ENCODE measurements at places on chromosomes 16 and 17. TPM values are rescaled to one million over a fixed set of nuclear protein-coding genes. Genes with fewer than 3 reads are reported as not detected.

The KCNJ18 gene
- not detected for polyA plus RNA-seq

The FAM20A gene
- 11.5 TPM for polyA plus RNA-seq

The ABCC6 gene
- polyA plus RNA-seq = 12.6 TPM

The CTRB2 gene
- 0.76 TPM for polyA plus RNA-seq

The MLKL gene
- not detected for polyA plus RNA-seq

GRCh38 chr17:43720311-43721060, 38.1 kb downstream of the SOST start:
- no peak overlapping the region for H3K27ac ChIP-seq
- H3K4me1 ChIP-seq = peaks cover 9% of the 10 kb centered on the region
- H3K27me3 ChIP-seq = no peaks in the 10 kb centered on the region

DNA sequence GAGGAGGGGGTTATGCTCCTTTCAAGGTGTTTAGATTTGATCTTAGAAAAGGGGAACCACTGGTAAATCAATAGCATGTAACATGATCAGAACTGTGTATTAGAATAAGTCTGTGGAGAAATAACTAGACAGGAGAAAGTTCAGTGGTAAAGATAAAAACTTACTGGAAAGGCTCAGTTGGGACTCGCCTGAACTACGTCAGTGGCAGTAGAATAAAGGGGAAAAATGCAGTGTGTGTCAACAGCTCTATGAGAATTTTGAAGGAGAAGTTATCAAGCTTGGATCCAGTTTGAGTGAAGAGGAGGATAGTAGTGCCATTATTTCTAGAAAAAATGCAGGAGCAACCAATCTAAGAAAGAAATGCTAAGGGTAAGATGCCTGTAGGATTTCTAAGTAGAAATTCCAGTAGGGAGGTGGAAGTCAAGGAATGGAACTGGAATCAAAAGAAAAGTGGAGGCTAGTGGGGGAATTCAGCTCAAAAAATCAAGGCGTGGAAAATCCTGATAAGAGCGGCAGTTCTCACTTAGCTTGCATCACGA, 48.2 kb downstream of the USP31 start:
- peaks cover 4% of the 10 kb centered on the region for H3K36me3 ChIP-seq
- no peaks in the 10 kb centered on the region for H3K4me1 ChIP-seq
- H3K27ac ChIP-seq = no peak overlapping the region
- no peak for DNase-seq

- peaks cover 19% of the 10 kb centered on the region for H3K27me3 ChIP-seq
- H3K4me3 ChIP-seq = no peak overlapping the region
- no peak overlapping the region for H3K27ac ChIP-seq
- H3K36me3 ChIP-seq = no peaks in the 10 kb centered on the region
- H3K4me1 ChIP-seq = peaks cover 3% of the 10 kb centered on the region
- DNase-seq = no peak
Observed at GRCh38 chr17:33803199-33803685, 451.8 kb upstream of the CCL2 start.

- no peak for DNase-seq
- H3K36me3 ChIP-seq = no peaks in the 10 kb centered on the region
- H3K4me3 ChIP-seq = no peak overlapping the region
- no peak overlapping the region for H3K27ac ChIP-seq
- H3K4me1 ChIP-seq = no peaks in the 10 kb centered on the region
Observed at GRCh38 chr16:61797296-61797795, 238.9 kb downstream of the CDH8 start.

- no peaks in the 10 kb centered on the region for H3K36me3 ChIP-seq
- H3K4me3 ChIP-seq = no peak overlapping the region
- H3K27ac ChIP-seq = no peak overlapping the region
- peak; percentile 89 for DNase-seq
Observed at GRCh38 chr17:11948789-11949188, 48.5 kb downstream of the ZNF18 start.

DNA sequence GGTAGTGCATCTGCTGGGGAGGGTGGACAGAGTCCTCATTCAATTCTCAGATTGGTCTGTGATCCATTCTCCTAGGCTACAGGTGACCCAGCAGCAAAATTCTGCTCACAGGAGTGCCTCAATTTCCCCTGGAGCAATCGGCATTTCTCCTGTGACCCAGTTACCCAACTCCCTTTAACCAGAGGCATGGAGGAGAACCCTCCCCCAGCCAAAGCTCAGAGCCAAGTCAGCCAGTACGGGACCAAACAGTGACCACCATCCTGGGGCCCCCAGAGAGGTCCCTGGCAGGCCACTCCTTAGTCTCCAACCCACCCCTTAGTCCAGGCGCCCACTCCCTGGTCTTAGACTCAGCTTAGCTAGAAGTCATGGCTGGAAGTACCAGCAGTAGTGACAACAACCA, 75.6 kb downstream of the DYNLRB2 start:
- no peak for DNase-seq
- H3K4me1 ChIP-seq = no peaks in the 10 kb centered on the region
- no peak overlapping the region for H3K27ac ChIP-seq
- no peaks in the 10 kb centered on the region for H3K27me3 ChIP-seq
- H3K36me3 ChIP-seq = no peaks in the 10 kb centered on the region

DNA sequence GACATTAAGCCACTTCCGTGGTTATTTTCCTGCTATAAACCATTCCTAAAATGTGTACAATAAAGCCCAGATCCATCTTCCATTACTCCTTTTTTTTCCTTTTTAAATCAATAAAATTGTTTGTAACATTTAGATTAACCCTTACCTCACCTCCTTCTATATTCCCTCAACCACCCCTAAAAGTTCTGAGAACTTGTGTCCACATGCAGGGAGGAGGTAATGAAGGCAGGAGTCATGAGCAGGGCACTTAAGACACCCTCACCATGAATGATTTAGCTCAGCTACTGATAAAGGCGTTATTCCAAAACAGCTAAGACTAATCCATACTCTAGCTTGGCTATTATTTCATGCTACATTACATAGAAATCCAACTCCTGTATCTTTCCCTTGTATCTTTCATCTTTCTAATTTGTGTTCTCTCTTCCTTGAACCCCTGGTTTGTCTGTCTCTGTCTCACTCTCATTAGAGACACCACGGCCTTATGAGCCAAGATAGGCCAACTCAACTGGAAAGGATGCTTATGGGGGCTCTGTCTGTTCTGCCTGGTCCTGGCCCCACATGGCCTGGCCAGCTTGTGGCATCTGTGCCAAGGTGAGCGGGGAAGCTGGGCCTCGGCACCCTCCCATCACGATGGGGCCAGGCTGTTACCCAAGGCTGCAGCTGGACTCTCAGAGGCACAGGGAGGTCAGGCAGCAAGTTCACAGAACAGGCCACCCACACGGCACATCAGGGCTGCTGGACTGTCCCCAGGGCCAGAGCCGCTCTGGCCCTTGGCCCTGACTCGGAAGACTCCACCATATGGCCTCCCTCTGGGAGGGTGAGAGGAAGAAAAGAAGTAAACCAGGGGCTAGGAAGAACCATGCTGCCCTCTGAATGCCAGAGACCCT, 294.4 kb downstream of the SOX9 start:
- no peaks in the 10 kb centered on the region for H3K4me1 ChIP-seq
- no peaks in the 10 kb centered on the region for H3K27me3 ChIP-seq
- H3K27ac ChIP-seq = no peak overlapping the region
- no peak overlapping the region for H3K4me3 ChIP-seq
- no peak for DNase-seq

GRCh38 chr16:80997964-80998620, 8.6 kb downstream of the CMC2 start:
- no peak overlapping the region for H3K27ac ChIP-seq
- H3K36me3 ChIP-seq = no peaks in the 10 kb centered on the region
- no peak for DNase-seq
- no peak overlapping the region for H3K4me3 ChIP-seq

DNA sequence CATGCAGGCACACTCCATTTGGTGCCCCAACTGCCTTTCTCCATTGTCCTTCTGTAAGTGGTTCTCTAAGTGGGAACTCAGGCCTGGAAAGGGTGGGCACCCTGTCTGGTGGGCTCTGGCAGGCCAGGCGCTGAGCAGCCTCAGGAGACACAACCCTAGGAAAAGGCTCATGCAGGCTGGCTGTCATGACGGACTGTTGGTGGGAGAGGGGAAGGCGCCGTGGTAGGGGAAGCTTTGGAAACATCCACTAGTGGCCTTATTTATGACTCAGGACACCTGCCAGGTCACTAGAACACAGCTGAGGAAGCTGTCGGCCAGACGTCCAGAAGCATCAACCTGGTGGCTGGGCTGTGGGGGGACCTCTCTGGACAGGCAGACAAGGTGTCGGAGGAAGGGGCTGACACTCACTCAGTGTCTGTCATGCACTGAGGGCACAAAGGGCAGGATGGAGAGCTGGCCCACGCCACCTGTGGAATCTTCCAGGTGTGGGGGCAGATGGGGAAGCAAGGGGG, 216.0 kb downstream of the SEC14L1 start:
- no peak overlapping the region for H3K27ac ChIP-seq
- no peaks in the 10 kb centered on the region for H3K27me3 ChIP-seq
- no peaks in the 10 kb centered on the region for H3K36me3 ChIP-seq
- DNase-seq = peak; percentile 25

DNA sequence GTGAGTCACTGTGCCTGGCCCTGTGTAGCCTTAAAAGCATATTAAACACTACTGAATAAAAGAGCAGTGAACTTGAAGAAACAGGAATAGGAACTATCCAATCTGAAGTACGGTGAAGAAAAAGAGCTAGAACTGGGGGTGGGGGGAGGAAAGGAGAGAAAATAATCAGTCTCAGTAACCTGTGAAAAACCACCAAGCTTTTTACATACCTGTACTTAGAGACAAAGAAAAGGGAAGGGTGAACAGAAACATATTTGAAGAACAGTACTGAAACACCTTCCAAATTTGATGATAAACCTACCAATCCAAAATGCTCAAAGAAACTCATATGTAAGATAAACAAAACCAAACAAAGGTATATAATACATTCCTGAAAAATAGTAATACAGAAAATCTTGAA, 77.5 kb downstream of the USP32 start:
- H3K36me3 ChIP-seq = no peaks in the 10 kb centered on the region
- H3K27me3 ChIP-seq = no peaks in the 10 kb centered on the region
- no peaks in the 10 kb centered on the region for H3K4me1 ChIP-seq
- no peak for DNase-seq
- no peak overlapping the region for H3K27ac ChIP-seq

DNA sequence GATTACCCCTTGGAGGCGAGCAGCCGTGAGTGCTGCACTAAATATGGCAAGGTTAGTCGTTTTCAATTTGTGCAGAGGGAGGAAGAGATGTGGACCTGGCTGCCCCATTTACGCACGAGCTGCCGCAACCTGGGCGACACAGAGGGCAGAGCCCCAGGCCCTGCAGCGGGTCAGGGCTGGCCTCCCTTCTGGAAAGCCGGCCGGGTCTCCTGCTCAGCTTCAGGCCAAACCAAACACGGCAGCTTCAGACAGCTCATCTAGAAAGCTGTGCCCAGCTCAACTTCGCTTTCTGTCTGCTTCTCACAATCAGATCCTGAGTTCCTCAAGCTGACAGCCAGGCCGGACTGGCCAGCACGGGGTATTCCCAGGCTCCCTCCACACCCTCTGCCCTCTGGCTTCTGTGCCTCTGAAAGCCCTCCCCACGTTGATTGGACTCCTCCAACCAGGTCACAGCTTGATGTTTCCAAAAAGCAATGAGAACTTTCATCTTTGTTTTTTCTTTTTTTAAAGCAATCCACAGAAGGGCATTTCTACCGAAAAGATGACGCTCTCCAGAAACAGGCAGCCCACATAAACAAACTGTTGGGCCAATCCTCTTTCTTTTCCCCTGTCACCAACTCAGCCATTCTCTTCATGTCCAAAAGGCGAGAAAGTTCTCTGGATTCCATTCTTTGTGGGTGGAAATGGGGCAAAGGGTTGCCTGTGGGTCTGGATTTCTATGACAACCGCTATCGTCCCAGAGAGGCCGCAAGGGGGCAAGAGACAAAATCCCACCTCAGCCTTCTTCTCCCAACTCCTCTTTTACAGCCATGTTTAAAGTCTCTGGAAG, 189.0 kb downstream of the ZFHX3 start:
- DNase-seq = no peak
- no peaks in the 10 kb centered on the region for H3K36me3 ChIP-seq
- peak overlapping the region; percentile 75 for H3K27ac ChIP-seq

- peak; percentile 93 for DNase-seq
- no peak overlapping the region for H3K4me3 ChIP-seq
- no peaks in the 10 kb centered on the region for H3K36me3 ChIP-seq
- no peaks in the 10 kb centered on the region for H3K4me1 ChIP-seq
Observed at GRCh38 chr17:79391376-79392233, 219.2 kb downstream of the RBFOX3 start.

DNA sequence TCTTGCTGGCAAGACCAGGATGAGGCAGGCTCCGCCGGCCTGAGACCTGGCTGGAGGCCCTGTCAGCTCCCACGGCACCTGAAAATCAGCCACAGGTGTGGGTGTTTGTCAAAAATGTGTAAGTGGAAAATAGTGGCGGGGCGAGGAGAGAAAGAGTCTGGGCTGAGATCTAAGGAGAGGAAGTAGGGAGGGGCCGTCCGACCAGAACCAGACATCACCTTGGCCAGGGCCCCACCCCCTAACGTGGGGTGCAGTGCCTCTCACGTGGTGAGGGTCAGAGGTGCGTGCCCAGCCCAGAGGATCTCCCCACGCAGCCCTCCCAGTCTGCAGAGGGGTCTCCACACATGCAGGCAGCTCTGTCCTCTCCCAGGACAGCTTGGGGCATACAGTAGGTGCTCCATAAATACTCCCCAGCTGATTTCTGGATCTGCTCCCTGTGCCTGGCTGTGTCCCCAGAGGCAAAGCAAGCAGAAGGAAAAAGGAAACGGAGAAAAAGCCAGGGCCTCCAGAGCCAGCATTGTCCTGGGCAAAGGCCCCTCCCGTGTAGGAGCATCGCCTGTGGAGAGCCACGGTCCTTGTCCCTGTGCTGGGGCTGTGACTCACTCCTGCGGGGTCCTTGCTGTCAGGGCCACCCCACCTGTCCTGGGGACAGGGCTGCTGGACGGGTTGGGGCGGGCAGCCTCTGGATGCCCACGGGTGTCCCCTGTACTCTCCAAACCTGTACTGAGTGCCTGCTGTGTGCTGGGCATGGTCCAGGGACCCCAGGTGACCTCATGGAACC, 16.7 kb downstream of the ZFPM1 start:
- no peak overlapping the region for H3K4me3 ChIP-seq
- no peak for DNase-seq
- H3K4me1 ChIP-seq = peaks cover 12% of the 10 kb centered on the region
- no peak overlapping the region for H3K27ac ChIP-seq
- H3K36me3 ChIP-seq = no peaks in the 10 kb centered on the region
- no peaks in the 10 kb centered on the region for H3K27me3 ChIP-seq

DNA sequence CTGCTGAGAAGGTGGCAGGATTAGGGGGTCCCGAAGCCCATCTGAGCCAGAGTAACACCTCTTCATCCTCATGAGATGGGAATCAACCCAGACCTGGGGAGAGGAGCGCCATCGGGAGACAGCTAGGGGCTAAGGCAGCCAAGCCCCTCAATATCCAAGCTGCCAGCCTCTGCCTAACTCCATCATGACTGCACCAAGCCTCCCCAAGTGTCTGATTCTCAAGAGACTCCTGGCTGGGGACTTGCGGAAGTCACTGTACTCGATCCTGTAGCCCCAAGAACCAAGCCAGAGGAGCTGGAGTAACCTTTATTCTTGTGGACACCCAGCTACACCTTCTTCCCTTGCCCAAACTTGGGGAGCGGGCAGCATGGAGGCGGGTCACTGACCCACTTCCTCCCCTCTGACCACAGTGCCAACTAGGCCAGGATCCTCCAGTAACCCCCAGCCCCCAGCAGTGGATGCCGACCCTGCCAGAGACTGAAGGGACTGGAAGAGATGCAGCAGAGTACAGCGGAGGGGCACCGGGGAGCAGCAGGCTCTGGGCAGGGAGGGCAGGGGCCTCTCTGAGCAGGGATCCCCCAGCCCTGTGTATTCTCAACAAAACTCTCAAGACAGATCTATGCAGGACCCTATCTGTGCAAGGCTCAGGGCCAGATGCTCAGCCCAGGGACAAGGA, 13.3 kb downstream of the HDAC5 start:
- H3K27me3 ChIP-seq = no peaks in the 10 kb centered on the region
- peaks cover 82% of the 10 kb centered on the region for H3K4me1 ChIP-seq
- peak overlapping the region; percentile 82 for H3K27ac ChIP-seq
- DNase-seq = no peak
- peak overlapping the region; percentile 23 for H3K4me3 ChIP-seq
- no peaks in the 10 kb centered on the region for H3K36me3 ChIP-seq

Measured in cardiac muscle cell (in vitro differentiated cells and primary cell).